T follicular helper cell (primary cell): ENCODE measurements at places on chromosomes 1 and 21.

DNA sequence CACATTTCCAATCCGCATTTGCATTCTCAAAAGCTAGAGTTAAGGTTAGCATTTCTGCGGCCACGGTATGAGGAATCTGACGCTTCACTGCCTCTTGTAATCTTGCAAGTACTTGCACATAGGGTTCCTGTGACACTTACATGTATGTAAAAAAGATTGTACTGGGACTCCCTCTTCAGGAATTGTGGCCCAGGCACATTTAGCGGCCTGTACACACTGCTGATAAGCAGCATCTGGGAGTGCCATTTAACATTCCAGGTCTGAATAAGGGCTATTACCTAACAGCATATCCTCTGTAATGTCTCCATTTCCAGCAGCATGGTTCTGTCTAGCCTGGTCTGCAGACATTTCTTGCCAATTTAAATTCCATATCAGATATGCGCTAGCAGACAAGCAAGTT lies 75.7 kb downstream of the AXDND1 start:
- no peak for DNase-seq

GRCh38 chr1:7478809-7479499 lies 292.1 kb upstream of the VAMP3 start:
- no peak for DNase-seq

GRCh38 chr1:46646844-46647243 lies 21.3 kb downstream of the ATPAF1 start:
- DNase-seq: no peak

GRCh38 chr1:9900142-9901043 lies 9.7 kb downstream of the CTNNBIP1 start:
- no peak for DNase-seq

GRCh38 chr1:159936273-159936904 lies 9.0 kb downstream of the IGSF9 start:
- DNase-seq: peak; percentile 73

DNA sequence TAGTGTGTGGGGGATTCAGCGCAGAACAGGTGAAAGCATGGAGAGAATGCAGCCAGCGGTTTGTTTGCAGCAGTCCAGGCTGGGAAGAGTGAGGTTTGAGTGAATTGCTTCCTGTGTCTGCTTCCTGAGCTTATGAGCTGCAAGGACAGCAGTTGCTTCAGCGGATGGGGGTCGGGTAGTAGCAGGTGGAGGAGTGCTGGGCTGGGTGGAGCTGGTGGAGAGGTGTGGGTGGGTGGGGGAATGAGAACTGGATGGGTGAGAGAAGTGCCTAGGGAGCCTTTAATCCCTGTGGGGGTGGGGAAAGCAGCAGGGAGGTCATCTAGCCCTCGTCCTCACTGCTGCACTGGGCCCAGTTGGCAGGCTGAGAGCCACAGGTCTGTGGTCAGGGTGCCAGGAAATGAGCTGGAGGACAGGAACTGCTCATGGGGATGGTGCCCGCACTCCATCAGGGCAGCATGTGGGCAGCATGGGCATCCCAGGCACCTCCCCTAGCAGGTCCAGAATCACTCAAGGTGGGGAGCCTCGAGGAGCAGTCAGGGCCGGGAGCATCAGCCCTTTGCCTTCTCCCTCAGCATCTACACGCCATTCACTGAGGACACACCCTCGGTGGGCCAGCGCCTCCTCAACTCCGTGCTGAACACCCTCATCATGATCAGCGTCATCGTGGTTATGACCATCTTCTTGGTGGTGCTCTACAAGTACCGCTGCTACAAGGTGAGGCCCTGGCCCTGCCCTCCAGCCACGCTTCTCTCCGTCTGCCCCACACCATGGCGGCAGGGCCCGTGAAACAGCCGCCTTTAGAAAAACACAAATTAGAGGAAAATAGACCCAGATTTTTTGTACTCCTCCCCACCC lies 14.8 kb downstream of the PSEN2 start:
- no peak for DNase-seq

- no peak for DNase-seq
Observed at GRCh38 chr1:207313131-207313530, 8.3 kb upstream of the CD55 start.

DNA sequence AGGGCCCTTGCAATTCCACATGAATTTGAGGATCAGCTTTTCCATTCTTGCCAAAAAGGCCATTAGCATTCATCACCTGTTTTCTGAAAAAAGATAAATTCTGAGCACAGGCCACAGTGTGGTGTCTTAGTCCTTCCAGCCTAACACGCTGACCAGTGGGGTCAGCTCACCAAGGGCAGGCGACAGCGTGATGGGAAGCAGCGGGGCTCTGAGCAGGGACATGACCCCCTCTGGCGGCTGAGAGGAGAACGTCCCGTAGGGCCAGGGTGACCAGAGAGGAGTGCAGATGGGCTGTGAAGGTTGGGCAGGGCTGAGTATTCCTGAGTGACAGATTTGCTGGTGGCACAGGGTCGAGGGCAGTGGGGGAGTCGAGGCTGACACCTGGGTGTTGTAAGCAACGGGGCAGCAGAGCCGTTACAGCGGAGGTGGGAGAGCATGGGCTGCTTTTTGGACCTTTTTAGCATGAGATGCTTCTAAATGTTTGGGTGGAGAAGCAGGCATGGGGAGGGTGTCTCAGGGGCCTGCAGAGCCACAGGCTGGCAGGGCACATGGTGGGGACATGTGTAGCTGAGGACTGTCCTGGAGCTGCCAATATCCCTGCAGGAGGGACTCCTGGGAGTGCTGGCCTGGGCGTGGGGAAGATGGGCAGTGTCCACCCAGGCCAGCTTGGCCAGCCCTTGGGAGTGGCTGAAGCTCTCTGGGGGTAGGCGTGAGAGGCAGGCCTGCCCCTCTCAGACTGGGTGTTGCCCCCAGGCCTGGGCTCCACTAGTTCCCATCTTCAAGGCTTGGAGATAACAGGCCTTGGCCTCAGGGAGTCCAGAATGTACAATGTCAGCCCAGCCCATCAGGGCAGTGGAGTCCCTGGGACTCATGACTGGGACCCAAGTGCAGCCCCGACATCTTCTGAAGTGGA lies 8.6 kb upstream of the CALML6 start:
- DNase-seq: peak; percentile 49

GRCh38 chr1:161721738-161722343 lies 497 bp downstream of the FCRLB start:
- no peak for DNase-seq

DNA sequence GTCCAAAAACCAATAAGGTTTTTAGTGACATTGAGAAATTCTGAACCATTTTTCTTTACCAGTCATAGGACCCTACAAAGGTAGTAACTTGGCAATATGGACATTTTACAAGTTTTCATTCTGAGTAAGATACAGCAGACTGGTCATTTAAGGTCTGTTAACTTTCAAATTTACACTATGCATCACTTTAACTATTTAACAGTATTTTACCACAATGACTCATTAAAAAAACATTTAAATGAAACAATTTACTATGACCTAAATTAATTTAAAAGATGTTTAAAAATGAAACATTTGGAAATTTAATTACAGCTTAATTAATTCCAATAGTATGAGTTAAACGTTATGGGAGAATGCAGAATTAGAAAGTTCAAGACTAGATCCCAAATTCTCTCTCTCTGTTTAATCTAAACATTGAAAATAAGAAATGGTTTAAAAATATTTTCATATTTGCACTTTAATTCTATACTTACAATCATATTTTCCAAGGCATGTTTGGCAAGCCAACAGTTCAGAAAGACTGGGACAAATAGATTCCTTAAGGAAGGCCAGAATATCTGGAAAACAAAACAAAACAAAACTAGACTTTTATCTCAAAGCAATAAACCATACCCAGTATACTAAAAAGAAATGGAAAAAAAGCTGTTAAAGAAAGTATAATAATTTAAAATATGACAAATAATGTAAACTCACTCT lies 140.9 kb downstream of the KCNT2 start:
- no peak for DNase-seq

DNA sequence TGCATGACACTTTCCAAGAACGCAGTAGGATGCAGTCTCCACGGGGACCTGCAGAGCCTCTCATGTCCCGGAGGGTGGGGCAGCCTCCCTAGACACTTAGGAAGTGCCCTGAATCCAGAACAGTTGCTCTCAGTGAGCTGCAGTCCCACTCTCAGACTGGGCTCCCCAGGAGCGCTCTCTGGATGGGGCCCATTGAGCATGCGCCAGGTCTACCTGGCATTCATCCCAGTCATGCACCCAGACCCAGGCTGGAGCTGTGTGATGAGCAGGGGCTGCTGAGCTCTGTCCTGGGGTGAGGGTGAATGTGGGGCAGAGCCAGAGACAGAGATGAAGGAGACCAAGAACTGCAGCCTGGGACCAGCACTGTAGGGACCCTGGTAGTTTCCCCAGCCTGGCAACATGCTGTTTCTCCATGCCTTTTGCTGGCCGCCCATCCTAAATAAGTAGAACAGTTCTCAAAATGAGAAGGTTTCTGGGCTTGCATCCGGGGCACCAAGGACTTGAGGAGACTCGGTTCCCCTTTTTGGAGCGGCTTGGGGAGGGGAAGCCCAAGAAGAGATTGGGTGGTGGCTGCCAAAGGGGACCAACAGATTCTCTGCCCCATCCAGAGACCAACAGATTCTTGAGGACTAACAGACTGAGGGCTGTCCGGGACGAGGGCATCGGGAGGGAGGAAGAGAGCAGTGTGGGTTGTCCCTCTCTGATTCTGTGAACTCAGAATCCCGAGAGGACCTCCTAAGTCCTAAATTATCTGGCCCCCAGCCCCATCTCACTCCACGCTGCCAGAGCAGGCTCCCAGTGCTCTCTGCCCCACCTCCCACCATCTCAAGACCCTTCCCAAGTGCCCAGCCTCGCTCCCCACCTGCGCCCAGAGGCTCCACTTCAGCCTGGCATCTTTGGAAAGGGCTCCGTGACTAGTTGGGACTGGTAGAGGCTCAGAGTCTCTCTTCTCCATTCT lies 1.0 kb upstream of the PGLYRP4 start:
- no peak for DNase-seq

DNA sequence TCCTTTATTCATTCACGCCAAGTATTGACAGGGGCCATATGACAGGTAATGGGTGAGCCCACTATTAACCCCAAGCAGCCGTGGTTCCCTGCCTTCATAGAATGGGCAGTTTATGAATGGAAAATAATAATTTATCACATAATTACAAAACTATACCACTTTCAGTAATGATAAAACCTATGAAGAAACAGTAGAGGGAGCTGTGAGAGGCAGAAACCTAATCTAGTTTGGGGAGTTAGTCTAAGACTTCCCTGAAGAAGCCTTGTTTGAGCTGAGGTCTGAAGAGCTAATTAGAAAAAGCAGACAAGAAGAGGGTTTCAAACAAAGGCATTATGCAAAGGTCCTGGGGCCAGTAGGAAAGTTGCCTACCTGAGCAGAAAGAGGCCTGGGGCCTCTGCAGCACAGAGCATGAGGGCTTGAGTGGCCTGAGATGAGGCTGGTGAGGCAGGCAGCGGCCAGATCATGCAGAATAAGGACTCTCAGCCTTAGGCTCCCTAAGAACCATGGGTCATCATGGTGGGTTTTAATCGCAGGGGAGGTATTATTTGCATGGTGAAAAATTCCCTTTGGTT lies 142.8 kb downstream of the ATG4C start:
- no peak for DNase-seq
